ENCODE measurements at places on chromosomes 3 and 15. TPM values are rescaled to one million over a fixed set of nuclear protein-coding genes. Genes with fewer than 3 reads are reported as not detected.

The STRA6 gene
- not detected for polyA plus RNA-seq

The GOLGA6L9 gene
- 2.7 TPM for polyA plus RNA-seq

The SNX22 gene
- polyA plus RNA-seq: 1.1 TPM

The PCSK6 gene
- polyA plus RNA-seq: 13.5 TPM

The LMAN1L gene
- polyA plus RNA-seq: not detected

The KCNAB1 gene
- 479 TPM for polyA plus RNA-seq

The FBXO45 gene
- polyA plus RNA-seq: 11.6 TPM

The GPR149 gene
- not detected for polyA plus RNA-seq

The TRH gene
- polyA plus RNA-seq: not detected

The CPLX3 gene
- polyA plus RNA-seq: 2.4 TPM

The CSNK1G1 gene
- polyA plus RNA-seq: 7.3 TPM

The SECISBP2L gene
- polyA plus RNA-seq: 184 TPM

The CLDN18 gene
- not detected for polyA plus RNA-seq

The BTBD1 gene
- polyA plus RNA-seq: 224 TPM

The ABHD2 gene
- polyA plus RNA-seq: 18.8 TPM

The CPNE4 gene
- polyA plus RNA-seq: 22.2 TPM

The SLC6A20 gene
- not detected for polyA plus RNA-seq

The CMTM7 gene
- not detected for polyA plus RNA-seq

The GABRR3 gene
- polyA plus RNA-seq: not detected

The SEMA5B gene
- 0.42 TPM for polyA plus RNA-seq

The INKA1 gene
- polyA plus RNA-seq: not detected

The ALDH1A3 gene
- polyA plus RNA-seq: 37.4 TPM

The BHLHE40 gene
- 1.2 TPM for polyA plus RNA-seq

The ACKR2 gene
- 0.73 TPM for polyA plus RNA-seq

The SAXO2 gene
- polyA plus RNA-seq: 6.4 TPM

The SMCO1 gene
- 1.5 TPM for polyA plus RNA-seq

Measured in Purkinje cell (primary cell).